ENCODE measurements at places on chromosomes 1 and 21.
A peak's percentile ranks its signal among the peaks of the same experiment; 100 is the strongest.

DNA sequence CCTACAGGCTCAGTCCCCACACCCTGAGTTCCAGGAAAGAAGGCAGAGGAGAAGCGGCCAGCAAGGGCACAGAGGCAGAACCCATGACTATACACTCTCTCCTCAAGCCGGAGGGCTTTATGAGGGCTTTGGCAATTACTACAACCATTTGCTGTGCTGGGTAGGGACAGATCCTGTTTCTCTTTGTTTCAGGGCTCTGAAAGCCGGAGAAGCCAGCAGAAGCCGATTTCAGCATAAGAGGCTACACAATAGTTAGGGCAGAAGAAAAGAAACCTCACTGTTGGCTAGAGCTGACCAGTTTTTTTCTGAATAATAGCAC is 13.9 kb downstream of the GPR3 start:
- peak; percentile 28 for DNase-seq

DNA sequence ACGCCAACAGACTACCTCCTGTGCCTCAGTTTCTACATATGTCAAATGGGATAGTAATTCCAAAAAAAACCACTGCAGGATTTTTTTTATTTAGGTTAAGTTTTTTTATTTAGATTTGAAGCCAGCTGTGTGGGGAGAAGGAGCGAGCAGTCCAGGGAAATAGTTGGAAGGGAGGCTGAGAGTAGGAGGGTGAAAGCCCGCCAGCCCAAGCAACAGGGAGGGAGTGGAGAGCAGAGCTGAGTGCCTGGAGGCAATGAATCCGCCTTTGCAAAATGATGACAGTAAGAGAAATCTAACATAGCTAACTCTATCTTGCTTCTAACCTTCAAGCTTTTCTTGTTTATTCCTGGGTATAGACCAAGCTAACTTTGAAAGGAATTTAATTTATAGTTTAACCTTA is 15.6 kb upstream of the C1orf198 start:
- DNase-seq = no peak

DNA sequence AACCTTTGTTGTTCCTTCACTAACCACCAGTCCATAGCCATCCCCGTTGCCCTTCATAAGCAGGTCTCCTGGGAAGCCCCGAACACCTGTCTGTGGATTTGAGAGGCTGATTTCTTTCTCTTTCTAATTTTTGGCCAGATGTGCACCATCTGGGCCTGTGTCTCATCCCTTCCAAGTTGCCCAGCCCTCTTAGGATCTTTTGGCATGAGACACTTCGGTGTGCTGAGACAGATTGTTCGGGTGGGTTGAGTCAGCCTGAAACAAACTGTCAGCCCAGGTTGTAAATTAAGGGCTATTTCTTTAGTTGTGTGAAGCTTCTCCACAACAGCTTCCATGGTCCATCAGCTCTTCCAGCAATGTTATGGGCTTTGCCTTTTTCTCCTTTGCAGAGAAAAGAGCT is 1.4 kb upstream of the DNAJC11 start:
- DNase-seq = no peak

GRCh38 chr1:97461782-97462181 is 459.1 kb downstream of the DPYD start:
- no peak for DNase-seq

GRCh38 chr1:109838838-109839240 is 71.8 kb upstream of the CSF1 start:
- no peak for DNase-seq

DNA sequence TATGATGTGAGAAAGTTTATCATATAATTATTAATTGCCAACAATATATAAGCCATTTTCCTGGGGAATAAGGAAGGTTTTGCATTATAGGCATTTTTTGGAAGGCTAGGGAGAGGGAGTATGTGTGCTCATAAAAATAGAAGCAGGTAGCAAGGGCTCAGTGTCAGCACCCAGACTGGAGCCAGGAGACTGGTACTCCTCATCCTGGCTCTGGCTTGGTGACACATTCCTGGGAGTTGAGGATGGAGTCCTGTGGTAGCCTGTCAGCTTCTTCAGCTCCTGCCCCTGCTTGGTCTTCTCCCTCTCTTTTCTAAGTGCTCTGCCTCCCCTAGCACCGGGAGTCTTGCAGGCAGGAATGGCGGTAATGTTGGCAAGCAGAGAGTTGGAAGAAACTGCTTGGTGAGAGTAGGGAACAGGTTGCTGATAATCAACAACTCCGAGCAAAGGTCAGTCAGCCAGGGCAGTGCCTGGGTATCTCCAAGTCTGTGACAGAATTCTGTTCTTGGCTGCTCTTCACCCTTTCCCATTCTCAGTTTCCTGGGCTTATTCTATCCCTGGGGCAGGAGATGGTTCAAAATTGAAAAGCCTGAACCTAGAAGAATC is 23.0 kb downstream of the GIPC2 start:
- DNase-seq = no peak

- peak; percentile 85 for DNase-seq
Measured at GRCh38 chr1:185483664-185484450, 166.8 kb upstream of the IVNS1ABP start.

DNA sequence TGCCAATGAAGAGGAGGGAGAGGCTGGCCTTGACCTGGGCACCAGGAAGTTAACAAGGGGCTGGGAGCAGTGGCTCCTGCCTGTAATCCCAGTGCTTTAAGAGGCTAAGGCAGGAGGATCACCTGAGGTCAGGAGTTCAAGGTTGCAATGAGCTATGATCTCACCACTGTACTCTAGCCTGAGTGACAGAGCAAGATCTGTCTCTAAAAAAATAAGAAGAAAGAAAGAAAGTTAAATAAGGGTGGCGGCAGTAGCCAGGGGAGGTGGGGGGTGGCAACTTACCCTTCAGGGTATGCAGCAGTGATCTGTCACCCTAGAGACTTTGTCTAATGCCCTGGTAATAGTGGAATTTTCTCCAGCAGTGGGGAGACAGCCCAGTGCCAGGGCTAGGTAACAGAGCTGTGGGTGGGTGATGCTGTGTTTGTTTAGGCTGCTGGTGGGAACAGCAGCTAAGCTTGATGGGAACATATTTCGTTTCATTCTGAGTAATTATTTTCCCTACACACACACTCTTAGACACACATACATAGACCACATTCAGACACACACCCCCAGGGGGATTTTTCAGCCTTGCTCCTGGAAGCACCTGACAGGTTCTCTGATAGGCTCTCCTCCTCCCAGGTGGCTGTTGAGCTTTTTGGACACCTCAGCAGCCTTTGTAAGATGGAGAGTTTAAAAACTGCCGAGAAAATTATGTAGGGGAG is 11.3 kb upstream of the SYT6 start:
- no peak for DNase-seq

- DNase-seq = no peak
Measured at GRCh38 chr1:48681476-48682305, 95.0 kb downstream of the BEND5 start.

DNA sequence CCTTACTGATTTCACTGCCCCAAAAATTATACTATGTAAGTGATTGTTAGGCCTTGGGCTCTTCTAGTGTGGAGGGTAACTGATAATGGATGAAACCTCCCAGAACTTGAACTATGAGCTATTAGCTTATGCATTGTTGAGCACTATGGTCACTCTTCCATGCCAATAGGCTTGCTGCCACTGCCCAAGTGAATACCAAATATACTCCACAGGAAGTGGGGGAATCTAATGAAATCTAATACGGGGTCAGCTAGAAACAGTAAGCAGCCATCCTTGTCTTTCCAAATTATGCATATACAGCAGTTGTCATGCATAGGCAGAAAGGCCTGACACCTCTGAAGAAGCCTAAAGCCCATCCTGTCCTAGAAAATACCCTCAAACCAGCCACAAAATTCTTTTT is 198.7 kb upstream of the PTBP2 start:
- no peak for DNase-seq

DNA sequence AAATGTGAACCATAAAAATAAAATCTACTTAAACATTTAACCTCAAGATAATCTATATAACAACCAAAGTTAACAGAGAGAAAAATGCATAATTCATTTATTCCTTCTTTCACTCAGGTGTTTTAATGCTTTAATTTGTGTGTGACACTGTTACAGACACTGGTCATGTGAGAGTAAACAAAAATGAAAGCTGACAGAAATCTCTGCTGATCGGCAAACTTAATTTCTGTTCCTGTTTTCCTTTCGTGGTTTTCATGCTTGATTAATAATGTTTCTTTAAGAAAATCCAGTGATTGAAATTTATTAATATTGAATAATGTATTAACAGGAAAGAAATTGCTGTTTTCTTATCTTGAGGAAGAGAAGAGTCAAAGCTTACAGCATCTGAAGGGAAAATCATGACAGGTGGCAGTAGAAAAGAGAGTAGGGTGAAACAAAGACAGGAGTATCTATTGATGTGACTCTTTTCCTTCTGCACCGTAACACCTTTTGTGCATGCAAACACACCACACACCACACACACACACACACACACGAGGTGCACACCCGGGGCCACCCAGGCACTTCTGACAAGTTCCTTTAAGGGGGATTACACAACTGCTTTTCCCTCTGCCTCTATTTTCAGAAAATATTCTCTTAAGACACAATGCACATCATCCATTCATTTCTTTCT is 1.6 kb downstream of the OR2AK2 start:
- no peak for DNase-seq

- DNase-seq = no peak
Measured at GRCh38 chr1:111556325-111557037, 53.0 kb upstream of the ADORA3 start.

DNA sequence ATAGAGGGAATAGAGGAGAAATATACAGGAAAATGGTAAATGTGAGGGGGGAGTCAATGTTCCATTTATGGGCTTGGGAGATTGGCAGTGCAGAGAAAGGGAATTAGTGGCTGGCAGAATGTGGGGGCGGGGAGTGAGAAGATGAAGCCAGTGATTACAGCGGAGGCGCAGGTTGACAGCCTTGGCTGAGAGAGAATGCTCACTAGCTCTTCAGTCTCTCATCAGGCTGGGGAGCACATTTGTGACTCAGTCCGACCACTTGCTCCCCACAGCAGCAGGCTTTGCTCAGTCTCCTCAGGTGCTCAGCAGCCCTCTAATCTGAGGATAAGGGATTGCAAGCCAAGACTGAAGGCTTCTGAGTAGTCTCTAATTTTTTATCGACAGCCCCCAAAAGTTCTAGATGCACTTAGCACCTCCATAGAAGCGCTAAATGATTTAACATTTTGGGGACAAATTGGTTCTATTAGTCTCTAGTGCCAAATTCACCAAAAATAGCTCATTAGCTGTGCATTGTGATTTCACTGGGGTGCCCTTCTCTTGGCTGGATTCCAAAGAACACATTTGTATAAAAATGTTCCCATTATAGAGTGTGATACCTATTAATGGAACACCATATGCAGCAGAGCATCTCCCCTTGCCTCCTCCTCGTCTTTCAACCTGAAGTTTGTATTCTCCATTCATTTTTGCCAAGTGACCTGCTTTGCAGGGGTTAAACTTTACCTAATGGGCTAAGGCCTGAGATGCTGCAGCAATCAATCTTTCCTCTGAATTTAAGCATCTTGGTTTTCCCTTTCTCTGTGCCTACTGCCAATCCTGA is 191.8 kb downstream of the ZNF326 start:
- DNase-seq = no peak

- no peak for DNase-seq
Measured at GRCh38 chr1:15007842-15008241, 145.7 kb upstream of the TMEM51 start.

GRCh38 chr1:214550857-214551435 is 456 bp downstream of the PTPN14 start:
- DNase-seq = no peak

GRCh38 chr1:214857716-214858115 is 224.8 kb upstream of the KCNK2 start:
- DNase-seq = no peak

DNA sequence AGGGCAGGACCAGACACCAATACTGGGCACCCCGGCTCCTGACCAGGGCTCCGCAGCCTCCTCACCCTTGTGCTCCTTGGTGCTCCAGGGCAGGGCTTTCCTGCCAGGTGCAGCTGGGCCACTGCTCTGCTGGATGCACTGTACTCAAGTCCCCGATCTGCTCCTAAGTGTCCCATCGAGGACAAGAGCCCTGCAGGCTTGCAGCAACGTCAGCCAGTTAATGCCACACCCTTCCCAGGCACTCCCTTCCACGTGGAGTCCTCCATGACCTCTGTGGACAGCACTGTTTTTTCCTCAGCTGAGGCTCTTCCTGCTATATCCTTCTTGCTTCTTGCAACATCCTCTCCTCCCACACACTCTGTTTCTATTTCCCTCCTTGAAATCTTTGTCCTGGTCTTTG is 94.0 kb upstream of the NGF start:
- no peak for DNase-seq

DNA sequence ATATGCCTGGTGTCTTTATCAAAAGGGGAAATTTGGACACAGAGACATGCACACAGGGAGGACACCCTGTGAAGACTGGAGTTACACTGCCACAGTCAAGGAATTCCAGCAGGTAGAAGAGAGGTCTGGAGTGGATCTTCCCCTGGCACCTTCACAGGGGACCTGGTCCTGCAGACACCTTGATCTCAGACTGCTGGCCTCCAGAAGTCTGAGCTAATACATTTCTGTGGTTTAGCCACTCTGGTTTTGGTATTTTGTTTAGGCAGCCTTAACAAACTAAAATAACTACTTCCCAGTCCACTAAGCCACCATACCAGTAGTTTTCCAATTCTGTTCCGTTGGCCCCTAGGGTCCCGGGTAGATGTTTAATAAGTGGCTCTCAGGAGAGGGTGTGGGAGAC is 164.7 kb downstream of the SETD4 start:
- no peak for DNase-seq

DNA sequence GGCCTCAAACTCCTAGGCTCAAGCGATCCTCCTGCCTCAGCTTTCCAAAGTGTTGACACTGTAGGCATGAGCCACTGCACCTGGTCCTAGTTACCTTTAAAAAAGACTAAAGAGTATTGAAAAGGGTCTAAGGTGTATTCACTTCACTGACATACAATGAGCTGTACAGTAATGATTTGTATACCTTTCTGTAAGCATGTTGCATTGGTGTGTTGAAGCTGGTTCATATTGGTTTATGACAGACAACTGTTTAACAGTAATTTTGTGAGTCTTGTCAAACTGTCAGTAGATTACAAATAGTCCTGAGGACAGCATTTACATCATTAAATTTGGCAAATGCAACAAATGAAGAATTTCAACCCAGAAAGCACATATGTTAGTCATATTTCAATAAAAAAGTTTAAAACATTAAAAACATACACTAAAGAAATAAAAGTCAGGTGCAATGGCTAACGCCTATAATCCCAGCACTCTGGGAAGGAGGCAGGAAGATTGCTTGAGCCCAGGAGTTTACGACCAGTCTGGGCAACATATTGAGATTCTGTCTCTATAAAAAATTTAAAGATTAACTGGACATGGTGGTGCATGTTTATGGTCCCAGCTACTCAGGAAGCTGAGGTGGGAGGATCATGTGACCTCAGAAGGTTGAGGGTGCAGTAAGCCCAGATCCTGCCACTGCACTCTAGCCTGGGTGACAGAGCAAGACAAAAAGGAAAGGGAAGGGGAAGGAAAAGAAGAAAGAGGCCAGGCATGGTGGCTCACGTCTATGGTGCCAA is 88.3 kb upstream of the HP1BP3 start:
- no peak for DNase-seq

Measured in NCI-H2029 (cell line).